ENCODE measurements at places on chromosomes 7 and 10.

GRCh38 chr10:116241085-116241484 is 31.9 kb downstream of the GFRA1 start:
- DNase-seq = no peak

DNA sequence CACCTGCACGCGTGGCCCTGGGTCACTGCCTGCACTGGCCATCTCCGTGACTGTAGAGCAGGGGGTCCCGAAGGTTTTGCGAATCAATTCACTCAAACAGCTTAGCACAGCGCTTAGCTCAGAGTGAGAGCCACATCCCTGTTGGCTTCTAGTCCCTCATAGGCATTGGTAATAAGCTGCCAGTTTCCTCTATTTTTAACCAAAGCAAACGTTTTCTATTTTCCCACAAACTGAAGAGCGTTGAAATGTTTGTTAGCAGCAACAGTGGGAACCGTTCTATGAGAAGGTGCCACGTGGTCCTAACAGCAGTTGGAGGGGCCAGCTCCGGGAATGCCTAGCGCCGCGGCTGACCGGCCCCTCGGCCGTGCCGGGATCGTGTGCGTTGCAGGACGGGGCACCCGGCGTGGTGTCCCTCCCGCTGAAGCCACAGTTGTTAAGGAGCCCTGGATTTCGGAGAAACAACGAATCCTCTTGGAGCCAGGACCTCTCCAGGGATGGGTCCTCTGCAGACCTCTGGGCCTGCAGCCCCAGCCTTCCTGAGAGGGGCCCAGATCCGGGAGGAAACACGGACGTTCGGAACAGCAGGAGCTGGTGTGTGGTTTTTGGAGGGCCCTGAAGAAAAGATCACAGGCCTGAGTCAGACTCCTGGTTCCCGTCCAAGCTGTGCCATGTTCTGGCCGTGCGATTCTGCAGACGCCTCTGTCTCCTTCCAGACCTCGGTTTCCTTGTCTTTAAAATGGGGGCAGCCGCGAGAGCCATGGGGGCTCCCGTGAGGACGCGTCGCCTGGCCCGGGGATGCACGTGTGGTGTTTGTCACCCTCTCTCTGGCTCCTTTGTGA is 40.3 kb downstream of the FAM20C start:
- DNase-seq = no peak

GRCh38 chr10:49194212-49194920 is 6.2 kb upstream of the TMEM273 start:
- no peak for DNase-seq

GRCh38 chr10:63549810-63550209 is 28.6 kb downstream of the REEP3 start:
- no peak for DNase-seq

GRCh38 chr10:123274306-123275135 is 120.3 kb downstream of the BUB3 start:
- DNase-seq = no peak

DNA sequence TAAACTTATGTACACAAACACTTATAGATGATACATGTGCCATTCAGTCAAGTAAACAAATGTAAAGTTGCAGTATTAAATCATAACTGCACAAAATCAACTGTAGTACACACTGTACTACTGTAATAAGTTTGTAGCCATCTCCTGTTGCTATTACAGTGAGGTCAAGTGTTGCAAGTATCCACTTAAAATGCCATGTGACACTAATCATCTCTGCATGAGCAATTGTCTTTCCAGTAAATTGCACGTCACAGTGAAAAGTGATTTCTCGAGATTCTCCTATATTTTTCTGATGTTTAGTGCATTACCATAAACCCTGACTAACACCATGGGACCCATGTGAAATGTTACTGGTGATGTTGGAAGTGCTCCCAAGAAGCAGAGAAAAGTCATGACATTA is 293.3 kb upstream of the SP4 start:
- no peak for DNase-seq

GRCh38 chr10:119480667-119481066 is 61.9 kb downstream of the RGS10 start:
- no peak for DNase-seq

DNA sequence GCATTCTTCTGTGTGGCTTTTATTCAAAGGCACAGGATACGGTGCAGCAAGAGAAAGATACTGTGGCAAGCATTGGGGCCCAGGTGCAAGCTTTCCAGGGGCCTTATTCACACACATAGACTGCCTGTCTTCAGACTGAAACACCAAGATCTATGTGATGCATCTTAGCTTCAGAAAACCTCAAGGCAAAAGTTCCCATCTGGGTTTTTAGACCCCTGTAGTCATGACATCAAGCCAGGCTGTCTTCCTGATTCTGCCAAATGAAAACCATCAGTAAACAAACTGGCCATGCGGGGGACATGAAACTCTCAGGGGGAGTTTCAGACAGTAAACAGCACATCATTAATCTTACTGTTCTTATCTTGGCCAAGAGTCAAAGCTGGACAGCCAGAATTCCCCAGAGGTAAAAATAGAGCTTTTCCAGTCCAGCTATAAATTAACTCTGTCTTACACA is 9.8 kb downstream of the AGBL3 start:
- DNase-seq = no peak

DNA sequence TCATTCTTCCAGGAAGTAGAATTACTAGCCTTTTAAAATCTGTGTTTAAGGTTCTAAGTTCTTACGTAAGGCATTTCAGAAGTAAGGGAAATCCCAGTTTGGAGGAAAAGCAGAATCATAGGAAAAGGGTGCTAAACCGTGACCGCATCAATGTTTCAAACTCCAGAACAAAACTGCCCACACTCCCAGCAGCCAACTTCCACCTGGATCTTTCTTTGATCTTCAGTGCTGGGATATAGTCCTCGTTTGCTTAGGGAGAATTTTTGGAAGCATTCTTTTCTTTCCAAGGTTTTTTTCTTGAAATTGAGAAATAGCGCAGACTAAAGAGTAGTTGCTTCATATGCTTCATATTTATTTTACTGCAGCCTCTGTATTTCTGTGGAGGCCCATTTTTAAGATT is 8.9 kb downstream of the PROSER2 start:
- no peak for DNase-seq

- no peak for DNase-seq
Measured at GRCh38 chr10:14527915-14528314, 197.2 kb upstream of the FRMD4A start.

GRCh38 chr7:46186131-46186530 is 265.1 kb upstream of the IGFBP3 start:
- no peak for DNase-seq

DNA sequence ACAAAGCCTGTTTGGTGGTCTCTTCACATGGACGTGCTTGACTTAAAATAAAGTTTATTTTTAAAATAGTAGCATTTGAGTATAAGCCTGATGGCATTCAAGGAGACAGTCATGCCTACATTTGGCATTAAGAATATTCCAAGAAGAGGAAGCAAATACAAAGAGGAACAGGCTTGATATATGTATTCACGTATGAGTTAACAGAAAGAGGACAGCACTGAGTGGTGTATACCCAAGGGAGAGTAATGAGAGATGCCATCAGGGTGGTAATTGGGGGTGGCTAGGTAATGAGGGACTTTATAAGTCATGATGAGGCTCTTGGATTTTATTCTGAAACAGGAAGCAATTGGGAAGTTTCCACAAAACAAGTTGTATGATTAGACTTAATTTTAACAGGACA is 363.3 kb downstream of the SEMA3D start:
- DNase-seq = no peak
